Stimulated activated CD4-positive, alpha-beta T cell treated with anti-CD3 and anti-CD28 coated beads, Interleukin-1b, Interleukin-23, amount 100 ng/mL, for 1 hour (primary cell): ENCODE measurements at places on chromosomes 2 and 18.

DNA sequence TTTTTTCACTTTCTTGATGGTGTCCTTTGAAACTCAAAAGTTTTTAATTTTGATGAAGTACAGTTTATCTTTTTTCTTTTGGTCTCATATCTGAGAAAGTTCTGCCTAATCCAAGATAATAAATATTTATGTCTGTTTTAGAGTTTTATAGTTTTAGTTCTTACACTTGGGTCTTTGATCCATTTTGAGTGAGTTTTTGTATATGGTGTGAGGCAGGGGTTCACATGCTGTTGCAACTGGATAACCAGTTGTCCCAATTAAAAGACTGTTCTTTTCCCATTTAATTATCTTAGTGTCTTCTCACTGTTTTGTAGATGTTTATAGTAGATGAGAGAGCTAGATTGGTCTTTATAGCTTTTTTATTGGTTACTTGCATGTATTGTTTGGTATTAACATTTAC, 43.6 kb downstream of the TET3 start:
- DNase-seq = no peak

GRCh38 chr2:149152469-149152953, 114.0 kb downstream of the LYPD6B start:
- no peak for DNase-seq

DNA sequence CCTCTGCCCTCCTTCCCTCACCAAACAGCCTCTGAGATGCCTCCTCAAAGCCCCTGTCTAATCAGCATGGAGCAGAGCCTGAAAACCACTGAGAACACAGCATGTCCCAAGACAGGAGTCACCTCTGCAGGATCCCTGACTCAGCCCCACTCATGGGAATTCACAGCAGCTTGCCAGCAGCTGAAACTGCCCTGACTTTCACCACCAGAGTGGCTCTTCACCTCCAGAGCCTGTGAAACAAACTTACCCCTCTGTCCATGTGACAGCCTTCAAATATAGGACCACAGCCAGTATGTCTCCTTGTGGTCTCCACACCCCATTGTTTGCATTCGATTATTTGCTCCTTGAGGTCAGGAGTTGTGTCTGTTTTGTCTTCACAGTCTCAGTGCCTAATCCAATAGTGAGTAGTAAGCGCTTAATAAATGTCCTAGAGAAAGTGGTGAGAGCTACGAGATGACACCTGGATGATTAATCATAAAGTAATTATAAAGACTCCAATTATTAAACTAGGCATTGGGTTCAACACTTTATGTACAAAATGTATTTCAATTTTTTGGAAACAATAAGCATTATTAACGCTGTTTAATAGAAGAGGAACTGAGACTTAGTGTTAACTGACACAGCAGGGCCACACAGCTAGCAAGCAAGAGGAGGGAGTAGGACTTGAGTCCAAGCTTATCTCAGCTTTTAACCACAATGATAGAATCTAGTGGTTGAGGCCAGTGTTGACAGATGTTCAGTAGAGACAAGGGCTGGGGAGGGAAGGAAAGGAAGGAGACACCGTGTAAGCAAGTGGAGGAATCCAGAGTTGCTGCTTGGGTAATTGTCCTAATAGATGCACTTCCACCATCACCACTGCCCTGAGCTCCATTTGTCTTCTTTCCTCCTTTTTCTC, 358.7 kb upstream of the TNP1 start:
- DNase-seq = no peak

- no peak for DNase-seq
Measured at GRCh38 chr18:23994361-23994902, 20.1 kb upstream of the TTC39C start.

- DNase-seq = no peak
Measured at GRCh38 chr2:30180226-30180625, 33.4 kb downstream of the YPEL5 start.

GRCh38 chr18:76951456-76952247, 129.3 kb downstream of the ZNF236 start:
- no peak for DNase-seq

DNA sequence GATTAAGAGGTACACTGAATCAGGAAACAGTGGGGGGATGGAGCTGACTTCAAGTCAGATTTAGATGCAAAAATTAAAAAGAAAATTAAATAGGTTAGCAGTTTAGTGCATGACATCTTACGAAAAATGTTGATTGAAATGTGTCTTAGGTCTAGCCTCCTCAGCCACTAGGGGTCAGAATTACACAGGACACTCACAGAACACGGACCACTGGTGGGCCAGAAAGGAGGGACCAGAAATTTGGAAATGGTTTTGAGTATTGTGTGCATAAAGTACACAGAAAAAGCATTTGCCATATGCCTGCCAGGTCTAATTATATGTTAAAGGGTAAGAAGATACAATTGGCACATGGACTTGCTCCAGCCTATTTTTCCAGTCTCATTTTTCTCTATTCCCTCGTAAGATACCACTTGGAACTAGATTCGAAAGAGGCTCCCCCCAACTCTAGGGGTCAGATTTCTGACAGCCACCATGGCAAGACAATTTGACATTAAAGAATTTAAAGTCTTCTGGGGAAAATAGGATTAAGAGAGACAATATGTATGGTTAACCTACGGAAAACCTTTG, 550.2 kb upstream of the SETBP1 start:
- DNase-seq = no peak

GRCh38 chr18:49028091-49028490, 77.3 kb upstream of the SMAD7 start:
- DNase-seq = no peak
